ENCODE measurements at places on chromosomes 7 and 10.

DNA sequence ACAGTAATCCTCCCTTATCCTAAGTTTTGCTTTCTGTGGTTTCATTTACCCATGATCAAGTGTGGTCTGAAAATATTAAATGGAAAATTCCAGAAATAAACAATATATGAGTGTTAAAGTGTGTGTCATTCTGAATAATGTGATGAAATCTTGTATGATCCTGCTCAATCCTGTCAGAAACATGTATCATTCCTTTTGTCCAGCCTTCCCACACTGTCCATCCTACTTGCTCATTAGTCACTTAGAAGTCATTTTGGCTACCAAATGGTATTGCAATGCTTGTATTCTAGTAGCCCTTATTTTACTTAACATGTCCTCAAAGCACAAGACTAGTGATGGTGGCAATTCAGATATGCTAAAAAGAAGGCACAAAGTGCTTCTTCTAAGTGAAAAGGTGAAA is 1211.2 kb upstream of the SORCS1 start:
- DNase-seq: no peak

DNA sequence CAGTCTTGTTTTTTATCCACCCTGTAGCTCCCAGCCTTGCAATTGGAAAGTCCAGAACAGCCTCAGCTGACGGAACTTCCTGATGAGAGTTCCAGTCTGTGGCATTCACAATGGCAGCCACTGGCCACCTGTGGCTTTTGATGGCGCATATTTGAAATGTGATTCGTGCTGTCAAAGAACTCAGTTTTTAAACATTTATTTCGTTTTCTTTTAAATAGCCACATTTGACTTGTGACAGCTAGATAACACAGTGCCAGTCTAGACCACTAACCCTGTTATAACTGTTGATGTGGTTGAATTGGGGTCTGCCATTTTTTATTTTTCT is 97.3 kb downstream of the INPP5A start:
- no peak for DNase-seq

DNA sequence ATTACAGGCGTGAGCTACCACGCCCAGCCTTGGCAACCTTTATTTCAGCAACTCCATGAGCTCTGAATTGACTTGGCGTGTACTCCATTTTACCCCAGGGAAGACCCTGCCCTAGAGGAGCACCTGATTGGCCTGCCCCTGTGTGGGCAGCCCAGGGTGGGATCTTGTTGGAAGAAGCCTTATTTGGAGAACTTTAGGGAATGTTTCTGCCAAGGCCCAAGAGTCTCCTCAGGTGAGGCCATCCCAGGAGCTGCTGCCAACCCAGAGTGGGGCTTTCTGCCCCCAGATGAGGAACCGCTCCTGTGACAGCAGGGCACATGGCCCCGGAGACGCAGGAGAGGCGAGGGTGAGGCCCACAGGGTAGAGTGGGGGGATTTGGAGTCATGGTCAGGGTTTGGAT is 42.0 kb downstream of the VWA2 start:
- no peak for DNase-seq

GRCh38 chr7:148256433-148256832 is 334.1 kb upstream of the C7orf33 start:
- no peak for DNase-seq

- no peak for DNase-seq
Observed at GRCh38 chr7:128458956-128459355, 3.3 kb downstream of the HILPDA start.

DNA sequence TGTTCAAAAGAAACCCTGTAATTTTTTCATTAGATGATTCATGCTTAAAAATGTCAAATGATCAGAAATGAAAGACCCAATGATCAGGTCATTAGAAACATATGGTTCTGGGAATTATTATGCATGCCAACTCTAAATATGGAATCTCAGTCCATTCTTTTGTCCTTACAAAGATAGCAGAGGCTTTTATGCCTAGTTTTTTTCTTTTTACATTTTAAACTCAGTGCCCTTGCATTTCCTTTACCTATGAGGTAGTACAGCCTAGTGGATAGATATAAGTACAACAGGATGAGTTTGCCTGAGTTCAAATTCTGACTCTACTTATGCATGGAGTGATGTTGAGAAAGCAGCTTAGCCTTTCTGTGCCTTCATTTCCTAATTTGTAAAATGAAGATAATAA is 392.9 kb downstream of the SUGCT start:
- DNase-seq: no peak

DNA sequence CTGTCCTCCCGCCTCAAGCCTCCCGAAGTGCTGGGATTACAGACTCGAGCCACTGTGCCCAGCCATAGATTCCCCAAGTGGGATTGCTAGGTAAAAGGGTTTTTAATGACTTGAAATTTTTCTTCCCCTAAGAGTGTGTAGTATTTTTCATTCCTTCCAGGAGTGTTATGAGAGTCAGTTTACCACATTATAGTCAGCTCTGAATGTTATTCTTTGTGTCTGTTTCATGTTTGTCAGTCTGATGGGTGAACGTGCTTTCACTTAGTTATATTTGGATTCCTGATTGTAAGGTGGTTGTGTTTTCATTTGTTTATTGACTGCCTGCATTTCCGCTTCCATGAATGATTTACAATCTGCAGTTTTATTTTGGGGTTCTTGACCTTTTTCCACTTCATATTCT is 6.3 kb downstream of the ZNF212 start:
- DNase-seq: no peak

DNA sequence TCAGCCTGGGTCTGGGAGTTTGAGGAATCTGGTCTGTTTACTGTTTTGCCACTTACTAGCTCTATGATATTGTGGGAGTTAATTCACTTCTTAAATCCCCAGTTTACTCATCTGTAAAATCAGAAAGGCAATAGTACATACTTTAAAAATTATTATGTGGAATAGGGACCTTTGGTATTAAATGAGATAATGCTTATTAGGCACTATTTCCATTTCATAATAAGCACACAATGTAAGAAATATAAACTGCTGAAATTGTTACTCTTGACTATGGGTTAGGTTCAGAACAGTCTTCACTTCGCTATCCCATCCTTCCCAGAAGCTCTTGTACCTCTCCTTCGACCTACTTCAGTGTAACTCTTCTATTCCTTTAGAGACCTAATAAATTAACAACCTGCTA is 47.2 kb downstream of the AGK start:
- DNase-seq: no peak

GRCh38 chr10:1920127-1920526 is 182.8 kb upstream of the ADARB2 start:
- DNase-seq: no peak

DNA sequence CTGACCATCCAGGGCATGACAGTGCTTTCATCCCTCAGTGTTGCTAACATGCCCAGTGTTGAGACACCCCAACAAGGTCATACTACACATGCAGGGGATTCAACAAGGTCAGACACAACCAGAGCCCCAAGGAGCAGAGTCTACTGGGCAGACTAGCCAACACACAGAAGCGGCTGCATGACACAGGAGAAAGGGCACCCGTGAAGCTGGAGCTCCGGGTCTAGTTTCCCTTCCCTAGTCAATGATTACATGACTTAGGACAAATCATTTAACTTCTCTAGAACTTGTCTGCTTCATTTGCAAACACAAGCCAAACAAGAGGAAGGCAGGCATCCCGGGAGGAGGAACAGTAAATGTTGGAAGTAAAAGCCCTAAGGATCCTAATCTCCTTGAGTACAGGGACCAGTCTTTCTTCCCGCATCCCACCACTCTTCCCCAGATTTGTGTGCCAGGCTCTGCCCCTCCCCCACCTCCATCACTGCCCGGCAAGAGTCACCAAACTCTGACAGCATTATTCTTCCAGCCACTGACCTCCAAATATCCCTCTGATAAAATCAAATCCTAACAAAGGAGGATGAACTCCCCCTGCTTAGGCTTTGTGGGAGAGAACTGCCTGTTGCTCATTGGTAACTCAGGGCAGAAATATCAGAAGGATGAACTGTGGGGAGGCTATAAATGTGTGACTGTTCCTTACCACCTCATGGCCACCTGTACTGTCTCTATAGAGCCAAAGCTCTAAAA is 104.3 kb downstream of the KCNMA1 start:
- DNase-seq: no peak

- DNase-seq: no peak
Observed at GRCh38 chr10:10796774-10797415, 220.8 kb upstream of the CELF2 start.

DNA sequence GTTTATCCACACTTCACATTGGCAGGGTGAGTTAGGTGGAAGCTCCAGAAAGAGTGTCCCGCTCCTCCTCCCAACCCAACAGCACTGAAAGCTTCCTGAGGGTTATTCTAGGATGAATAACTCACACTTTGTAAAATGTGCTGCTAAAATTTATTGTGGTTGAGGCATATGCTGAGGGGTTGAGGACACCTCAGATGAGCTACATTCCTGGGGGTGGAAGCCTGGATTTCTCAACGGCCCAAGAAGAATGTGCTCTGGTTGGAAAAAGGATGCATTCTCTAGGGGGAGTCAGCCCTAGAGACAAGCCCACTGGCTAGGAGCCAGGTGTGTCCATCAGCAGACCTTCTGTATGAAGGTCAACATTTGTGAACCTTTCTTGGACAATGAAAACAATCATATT is 91.5 kb upstream of the PDE1C start:
- DNase-seq: no peak

DNA sequence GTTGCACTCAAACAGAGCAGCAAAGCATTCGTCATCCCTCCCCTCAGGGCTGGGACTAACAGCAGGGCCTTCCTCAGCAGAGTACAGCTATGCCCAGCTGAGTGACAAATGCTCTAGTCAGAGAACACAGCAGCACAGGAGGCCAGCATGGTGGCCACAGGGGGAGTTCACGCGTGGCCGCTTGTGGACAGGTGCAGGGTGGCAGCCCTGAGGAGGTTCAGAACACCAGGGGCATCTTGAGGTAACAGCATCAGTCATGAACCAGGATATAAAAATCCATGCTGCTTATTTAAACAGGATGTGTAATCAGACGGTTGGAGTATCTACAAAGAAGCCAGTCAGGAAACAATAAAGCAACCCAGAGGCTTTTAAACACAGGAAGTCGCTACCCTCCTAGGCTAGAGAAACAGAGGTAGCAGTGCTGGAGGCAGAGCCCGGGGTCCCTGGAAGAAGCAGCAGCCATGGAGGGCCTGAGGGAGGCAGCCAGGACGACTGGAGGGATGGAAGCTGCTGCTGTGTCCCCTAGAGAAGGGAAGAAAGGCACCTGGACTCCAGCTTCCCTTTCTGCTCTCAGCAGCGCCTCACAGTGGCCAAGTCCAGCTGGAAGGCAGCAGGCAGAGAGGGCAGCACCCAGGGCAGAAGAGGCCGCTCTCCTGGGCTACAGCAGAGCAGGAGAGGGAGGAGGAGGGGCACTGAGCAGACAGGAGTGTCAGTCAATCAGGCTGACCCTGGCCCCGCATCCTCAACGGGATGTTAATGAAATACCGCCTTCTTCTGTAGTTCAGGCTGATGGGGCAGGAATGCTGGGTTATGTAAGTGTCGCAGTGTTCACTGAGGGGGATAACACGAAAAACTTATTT is 70.8 kb upstream of the UCN3 start:
- peak; percentile 76 for DNase-seq

DNA sequence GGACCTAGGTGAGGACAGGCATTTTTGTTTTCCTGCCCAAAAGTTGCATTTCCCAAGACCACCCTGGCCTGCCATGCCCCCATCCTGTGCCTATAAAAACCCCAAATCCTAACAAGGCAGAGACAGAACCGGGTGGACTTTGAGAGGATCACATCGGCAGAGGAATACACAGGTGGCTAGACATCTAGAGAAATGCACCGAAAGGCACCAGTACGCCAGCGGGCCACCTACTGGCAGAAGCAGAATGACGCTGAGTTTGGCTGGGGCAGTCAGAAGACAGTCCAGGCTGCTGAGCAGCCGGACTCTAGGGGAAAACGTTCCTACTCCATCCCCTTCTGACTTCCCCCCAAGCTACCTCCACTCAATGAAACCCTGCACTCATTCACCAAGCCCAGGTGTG is 2.8 kb downstream of the AKR1C4 start:
- DNase-seq: no peak

GRCh38 chr7:133568544-133568943 is 315.7 kb downstream of the EXOC4 start:
- no peak for DNase-seq

DNA sequence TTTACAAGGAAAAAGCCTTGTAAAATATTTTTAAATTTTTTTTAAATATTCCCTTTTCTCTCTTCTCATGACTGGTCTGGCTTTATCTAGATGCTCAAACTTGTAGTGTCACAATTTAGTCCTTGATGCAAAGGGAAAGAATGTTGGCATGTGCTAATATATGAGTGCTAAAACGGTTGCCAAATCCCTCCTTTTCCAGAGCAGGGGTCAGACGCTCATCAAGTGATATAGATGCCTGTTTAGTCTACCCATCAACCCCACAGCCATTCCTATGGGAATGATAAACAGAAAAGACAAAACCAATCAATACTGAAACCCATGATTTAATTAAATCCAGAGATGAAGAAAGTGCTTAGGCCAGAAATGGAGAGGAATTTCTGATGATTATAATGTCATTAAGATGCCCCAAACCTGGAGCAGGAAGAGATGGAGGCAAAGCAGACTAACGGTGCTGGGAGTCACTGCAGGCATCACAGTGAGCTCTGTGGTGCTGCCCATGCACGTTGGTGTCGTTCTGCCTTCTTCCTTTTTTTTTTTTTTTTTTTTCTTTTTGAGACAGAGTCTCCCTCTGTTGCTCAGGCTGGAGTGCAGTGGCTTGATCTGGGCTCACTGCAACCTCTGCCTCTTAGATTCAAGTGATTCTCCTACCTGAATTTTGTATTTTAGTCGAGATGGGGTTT is 210.1 kb upstream of the STK17A start:
- no peak for DNase-seq

- DNase-seq: no peak
Observed at GRCh38 chr10:44382131-44382858, 2.6 kb downstream of the CXCL12 start.

GRCh38 chr7:55441774-55442522 is 76.8 kb downstream of the LANCL2 start:
- DNase-seq: no peak

DNA sequence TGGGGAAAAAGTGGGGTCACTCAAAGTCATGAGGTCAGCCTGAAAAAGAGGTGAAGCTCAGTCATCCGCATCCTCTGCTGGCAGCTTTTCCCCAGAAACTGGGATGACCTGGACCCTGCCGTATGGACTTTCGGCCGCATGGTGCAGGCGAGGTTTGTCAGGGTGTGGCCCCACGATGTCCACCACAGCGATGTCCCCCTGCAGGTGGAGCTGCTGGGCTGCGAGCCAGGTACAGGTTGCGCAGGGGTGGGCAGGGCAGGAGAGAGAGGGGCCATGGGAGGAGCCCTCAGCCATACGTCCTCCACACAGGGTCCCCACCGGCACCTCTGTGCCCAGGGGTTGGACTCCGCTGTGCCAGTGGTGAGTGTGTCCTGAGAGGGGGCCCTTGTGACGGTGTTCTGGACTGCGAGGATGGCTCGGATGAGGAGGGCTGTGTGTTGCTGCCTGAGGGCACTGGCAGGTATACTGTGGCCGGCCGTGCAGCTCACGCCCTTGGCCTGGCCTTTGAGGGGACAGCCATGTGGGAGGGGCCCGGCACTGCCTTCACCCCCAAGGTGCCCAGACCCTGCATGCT is 23.0 kb upstream of the ZNF467 start:
- no peak for DNase-seq

- no peak for DNase-seq
Observed at GRCh38 chr10:8043569-8044306, 10.8 kb upstream of the GATA3 start.

GRCh38 chr10:46305079-46305818 is 18.5 kb downstream of the ANTXRL start:
- no peak for DNase-seq

- no peak for DNase-seq
Observed at GRCh38 chr10:96740579-96741281, 20.4 kb upstream of the PIK3AP1 start.
